ENCODE measurements at places on chromosomes 7 and 10. TPM values are rescaled to one million over a fixed set of nuclear protein-coding genes. Genes with fewer than 3 reads are reported as not detected.

The ZNF804B gene
- not detected for total RNA-seq

The MALRD1 gene
- not detected for total RNA-seq

The PON1 gene
- total RNA-seq: not detected

The CRPPA gene
- 1.4 TPM for total RNA-seq

The CLDN4 gene
- total RNA-seq: 1.2 TPM

The TMEM196 gene
- not detected for total RNA-seq

The DENND2A gene
- 1.8 TPM for total RNA-seq

The DUSP5 gene
- 72.7 TPM for total RNA-seq

The HNRNPA2B1 gene
- 171 TPM for total RNA-seq

The WBP1L gene
- total RNA-seq: 25.7 TPM

The TEX36 gene
- not detected for total RNA-seq

The PKD1L1 gene
- 0.55 TPM for total RNA-seq

The VGF gene
- 45.2 TPM for total RNA-seq

DNA sequence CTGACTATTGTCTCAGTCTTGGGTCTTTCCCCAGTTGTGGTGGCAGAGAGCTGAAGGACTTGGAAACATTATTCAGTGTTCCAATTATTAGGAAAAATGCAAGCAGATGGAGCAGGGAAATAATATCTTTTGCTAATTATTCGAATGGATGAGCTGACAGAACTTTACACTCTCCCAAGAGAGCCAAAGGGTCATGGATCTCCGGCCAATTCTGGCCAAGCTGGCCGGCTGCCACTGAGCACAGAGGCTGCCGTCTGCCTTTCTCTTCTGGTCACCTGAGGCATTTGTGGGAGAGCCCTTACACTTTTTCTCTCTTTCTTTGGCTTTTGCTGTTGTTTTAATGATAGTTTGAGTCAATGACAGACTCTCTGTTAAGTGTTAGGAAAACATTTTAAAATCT lies 22.2 kb upstream of the CNTNAP2 start:
- no peak for DNase-seq

- peak; percentile 37 for DNase-seq
These were observed 25.7 kb downstream of the SUV39H2 start for GRCh38 chr10:14904316-14904732.

GRCh38 chr10:43685744-43686143 lies 37.1 kb upstream of the ZNF32 start:
- no peak for DNase-seq

- DNase-seq: no peak
These were observed 63.4 kb downstream of the HDAC9 start for GRCh38 chr7:18558910-18559309.

- no peak for DNase-seq
These were observed 94.6 kb upstream of the FAM180A start for GRCh38 chr7:135843214-135843613.

DNA sequence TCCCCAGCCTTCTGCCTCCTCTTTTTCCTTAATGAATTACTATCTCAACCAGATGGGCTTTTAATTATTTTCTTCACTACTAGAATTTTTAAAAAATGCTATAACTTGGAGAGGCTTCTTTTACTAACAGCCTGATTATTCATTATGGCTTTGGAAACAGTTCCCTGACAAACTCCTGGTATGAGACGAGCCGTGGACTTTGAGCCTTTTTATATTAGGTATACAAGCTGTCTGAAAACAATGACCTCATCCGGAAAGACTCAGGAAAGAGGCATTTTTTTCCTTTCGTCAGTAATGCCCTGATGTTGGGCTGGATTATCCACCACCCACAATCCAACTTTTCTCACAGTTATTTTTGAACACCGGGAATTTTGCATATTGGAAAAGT lies 26.7 kb upstream of the ABLIM1 start:
- DNase-seq: peak; percentile 35

DNA sequence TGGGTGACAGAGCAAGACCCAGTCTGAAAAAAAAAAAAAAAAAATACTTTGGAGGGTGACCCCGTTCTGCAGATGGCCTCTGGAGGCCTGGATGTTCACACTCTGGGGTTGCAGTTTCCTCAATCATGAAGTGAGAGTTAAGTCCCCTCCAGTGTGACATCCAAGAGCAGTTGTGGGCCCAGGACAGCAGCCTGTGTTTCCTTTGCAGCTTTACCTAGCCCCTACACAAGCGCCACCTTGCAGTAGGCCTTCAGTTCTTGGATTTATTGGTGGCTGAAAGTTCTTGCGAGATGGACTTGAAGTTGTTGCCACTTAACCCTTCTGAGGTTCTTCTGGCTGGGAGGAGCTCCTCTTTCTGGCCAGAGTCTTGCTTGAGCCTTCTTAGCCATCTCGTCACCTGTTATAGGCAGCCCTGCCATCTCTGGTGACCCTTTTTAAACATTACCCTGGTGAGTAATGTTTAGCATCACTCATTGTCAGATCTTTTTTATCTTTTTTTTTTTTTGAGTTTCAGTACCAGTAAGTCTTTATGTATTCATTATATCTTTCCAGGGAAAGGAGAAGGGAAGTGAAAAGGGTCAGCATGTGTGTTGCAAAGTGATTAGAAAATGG lies 3.4 kb upstream of the ACTR3C start:
- DNase-seq: no peak

DNA sequence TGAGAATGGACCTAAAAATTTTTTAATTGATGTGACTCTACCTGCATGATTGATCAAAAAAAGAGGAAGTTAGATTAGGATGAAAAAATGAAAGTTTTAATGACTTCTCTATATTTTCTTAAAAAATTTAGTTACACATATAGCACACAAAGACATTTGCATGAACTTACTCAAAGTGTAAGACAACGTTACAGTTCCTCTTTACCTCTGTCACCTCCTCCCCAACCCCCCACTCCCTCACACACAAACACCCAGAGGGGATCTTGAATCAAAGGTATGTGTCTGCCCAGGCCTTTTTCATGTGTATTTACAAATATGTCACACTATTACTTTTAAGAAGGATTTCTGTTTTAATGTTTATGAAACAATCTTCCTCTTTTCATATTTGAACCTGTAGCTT lies 20.6 kb upstream of the CDCA7L start:
- DNase-seq: no peak

GRCh38 chr7:92727755-92728154 lies 108.6 kb downstream of the CDK6 start:
- no peak for DNase-seq

DNA sequence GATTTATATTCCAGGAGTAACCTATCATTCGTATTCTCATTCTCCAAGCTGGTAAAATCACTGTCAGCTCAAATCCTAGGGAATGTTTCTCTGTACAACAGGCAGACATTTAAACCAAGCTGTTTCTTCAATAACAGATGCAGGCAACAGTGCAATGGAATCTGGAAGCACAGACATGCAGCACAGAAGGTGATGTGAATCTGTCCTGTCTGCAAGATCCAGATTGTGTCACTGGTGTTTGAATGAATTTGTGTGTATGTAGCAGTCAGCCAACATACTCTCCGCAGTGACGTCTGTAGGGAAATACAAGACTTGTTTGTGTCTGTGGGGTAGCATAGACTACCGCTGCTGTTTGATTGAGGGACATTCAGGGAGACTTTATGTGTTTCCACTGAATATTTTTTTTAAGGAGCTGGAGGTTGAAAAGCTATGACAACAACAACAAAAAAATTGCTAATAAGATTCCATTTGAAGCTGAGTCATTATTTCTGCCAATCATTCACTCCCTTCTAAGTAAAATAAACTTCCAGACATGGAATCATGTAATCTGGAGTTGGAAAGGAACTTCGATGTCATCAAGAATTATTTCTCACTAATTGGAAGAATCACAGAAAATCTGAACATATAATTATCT lies 122.9 kb upstream of the MYO3A start:
- no peak for DNase-seq

DNA sequence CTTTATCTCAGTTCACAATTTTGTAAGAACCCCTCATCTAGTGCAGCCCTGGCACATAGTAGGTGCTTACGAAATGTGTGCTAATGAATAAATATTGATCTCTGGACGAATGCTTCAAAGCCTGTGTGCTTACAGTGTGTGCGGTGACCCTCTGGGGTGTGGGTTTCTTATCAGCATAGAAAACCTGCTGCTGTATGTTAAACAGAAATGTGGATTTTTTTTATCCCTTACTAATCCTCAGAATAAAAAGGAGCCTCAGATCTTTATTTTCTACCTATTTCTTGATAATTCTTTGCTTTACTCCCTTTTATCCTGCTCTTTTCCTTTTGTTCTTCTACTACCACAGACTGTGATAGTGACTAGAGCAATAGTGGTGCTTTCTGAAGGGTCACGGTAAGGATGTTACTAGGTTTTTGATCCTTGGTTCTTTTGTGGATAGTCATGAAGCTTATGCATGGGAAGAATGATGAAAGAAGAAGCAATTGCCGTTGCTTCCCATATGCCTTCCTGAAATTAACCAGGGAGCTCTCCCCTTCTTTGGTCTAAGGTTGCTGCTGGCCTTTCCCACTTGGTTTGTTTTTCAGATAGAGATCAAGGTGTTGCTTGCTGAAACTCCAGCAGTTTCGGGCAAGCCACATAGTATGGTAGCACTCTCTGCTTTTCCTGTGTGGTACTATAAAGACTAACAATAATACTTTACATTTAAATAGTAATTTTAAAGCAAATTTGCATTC lies 44.7 kb downstream of the SPAG6 start:
- no peak for DNase-seq

GRCh38 chr7:80439894-80440821 lies 71.7 kb downstream of the GNAT3 start:
- DNase-seq: peak; percentile 66

- DNase-seq: peak; percentile 37
These were observed 448.1 kb upstream of the PODXL start for GRCh38 chr7:132004529-132004928.

- no peak for DNase-seq
These were observed 21.3 kb downstream of the ZNF107 start for GRCh38 chr7:64687249-64687648.

GRCh38 chr10:61628875-61629513 lies 33.7 kb upstream of the CABCOCO1 start:
- DNase-seq: peak; percentile 77

DNA sequence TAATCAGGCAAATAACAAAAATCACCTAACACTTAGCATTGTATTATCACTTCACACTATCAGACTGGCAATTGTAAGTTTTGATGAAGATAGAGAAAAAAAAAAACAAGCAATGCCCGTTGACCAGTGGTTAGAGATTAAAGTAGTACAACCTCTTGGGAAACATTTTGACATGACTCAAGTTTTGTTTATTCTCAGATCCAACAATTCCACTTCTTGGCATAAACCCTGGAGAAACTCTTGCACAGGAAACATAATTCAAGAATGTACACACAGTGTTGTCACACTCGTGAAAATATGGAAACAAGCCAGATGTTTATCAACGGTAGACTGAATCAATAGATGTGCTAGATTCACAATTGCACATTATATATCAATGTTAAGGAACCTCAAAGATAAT lies 37.2 kb downstream of the FRMD4A start:
- DNase-seq: no peak

DNA sequence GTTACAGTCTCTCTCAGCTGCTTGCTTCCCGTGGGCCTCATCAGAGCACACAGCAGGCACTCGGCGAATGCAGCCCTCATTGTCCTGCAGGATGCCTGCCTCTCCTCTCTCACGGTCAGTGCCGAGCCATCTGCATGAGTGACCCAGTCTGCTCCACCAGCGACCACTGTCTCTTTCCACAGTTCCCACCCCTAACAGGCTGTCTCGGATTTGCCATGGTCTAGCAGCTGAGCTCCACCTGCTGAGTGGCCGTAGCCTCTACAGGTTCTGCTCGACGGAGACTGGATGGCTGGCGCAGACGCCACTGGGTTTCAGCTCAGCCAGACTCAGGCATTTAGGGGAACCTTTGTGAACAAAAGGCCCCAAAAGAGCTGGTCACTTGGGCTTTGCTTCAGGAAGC lies 209.4 kb upstream of the FOXK1 start:
- DNase-seq: no peak

DNA sequence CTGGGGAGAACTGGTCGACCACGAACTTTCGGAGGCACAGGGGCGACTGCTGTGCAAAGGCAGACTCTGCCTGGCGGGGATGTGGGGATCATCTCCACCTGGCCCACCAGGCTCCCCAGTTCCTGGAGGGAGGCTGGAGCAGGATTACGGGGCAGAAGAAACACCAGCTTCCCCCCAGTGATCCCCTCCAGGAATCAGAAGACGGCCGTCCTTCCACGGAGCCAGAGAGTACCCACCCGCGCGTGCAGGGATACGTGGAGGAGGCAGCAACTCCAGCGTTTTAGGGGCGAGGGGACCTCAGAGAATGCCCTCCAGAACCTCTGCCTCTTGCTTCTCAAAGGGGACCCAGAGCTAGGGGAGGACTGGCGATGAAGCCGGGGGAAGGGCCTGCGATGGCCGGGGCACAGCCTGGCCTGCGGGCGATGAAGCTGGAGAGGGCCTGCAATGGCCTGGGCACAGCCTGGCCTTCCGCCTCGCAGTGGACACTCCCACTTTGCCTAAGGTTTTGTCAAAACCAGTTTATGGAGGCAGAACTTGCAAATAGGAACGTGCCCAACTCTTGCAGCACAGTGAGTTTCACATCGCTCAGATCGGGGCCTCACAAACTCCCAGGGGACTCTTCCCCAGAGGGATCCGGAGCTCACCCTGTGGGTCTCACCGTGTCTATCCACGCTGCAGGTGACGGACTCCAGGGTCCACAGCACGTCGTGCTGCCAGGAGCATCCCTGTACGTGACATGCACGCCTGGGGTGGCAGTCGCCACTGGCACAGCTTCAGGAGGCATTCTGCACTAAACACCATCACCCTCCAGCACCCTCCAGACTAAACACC lies 77.9 kb upstream of the PDGFA start:
- no peak for DNase-seq

- no peak for DNase-seq
These were observed 13.0 kb downstream of the MRPS24 start for GRCh38 chr7:43856316-43856715.

- DNase-seq: no peak
These were observed 107.6 kb upstream of the ZNF92 start for GRCh38 chr7:65265933-65266519.

DNA sequence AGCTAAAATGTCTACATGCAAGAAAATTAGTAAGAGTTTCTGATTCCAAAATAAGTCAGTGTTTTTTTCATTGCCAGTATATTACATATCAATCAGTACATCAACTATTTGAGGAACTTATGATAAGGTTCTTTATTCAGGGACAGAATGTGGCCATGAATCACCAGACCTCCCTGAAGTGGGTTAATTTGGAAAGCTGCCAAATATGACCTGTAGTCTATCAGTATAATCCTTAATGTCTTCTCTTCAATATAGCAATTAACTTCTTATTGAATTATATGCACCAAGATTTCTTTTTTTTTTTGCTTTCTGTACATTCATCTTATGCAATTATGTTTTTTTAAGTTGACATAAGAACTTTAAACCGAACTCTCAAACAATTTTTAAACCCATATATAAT lies 714.5 kb upstream of the POT1 start:
- DNase-seq: peak; percentile 17

All from HT1080 (cell line).